ENCODE measurements at places on chromosomes 13 and 19.

- no peak for DNase-seq
Observed at GRCh38 chr13:98263841-98264240, 86.8 kb upstream of the RNF113B start.

DNA sequence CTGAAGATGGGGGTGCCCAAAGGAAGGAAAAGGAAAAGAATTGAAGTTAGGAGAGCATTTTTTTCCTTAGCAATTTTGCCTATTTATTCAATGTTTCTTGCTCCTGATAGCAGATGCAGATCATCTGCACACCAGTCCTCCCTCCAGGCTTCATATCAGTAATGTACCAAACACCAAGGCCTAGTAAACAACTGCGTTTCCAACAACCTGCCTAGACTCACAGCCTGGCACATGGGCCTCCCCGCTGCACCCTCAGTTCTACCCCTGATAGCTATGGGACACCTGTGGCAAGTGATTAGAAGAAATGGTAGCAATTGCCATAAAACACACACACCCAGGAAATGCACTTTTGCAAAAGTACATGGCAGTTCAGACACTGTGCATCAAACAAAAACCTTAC lies 30.4 kb upstream of the HMGB1 start:
- DNase-seq: no peak

DNA sequence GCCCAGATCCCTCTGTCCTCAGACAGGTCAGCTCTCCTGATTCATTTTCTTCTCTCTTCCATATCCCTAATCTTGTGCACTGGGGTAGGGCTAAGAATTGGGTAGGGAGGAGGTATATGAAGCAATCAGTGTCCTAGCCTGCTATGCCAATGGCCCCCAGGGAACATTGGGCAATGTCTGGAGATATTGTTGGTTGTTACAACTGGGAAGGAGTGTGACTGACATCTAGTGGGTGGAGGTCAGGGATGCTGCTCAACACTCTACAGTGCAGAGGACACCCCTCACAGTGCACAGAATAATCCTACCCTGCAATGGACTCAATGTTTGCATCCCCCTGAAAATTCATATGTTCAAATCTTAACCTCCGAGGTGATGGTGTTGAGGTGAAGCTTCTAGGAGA lies 57.5 kb downstream of the CPAMD8 start:
- no peak for DNase-seq

GRCh38 chr13:113906571-113906970 lies 42.7 kb upstream of the GAS6 start:
- no peak for DNase-seq

DNA sequence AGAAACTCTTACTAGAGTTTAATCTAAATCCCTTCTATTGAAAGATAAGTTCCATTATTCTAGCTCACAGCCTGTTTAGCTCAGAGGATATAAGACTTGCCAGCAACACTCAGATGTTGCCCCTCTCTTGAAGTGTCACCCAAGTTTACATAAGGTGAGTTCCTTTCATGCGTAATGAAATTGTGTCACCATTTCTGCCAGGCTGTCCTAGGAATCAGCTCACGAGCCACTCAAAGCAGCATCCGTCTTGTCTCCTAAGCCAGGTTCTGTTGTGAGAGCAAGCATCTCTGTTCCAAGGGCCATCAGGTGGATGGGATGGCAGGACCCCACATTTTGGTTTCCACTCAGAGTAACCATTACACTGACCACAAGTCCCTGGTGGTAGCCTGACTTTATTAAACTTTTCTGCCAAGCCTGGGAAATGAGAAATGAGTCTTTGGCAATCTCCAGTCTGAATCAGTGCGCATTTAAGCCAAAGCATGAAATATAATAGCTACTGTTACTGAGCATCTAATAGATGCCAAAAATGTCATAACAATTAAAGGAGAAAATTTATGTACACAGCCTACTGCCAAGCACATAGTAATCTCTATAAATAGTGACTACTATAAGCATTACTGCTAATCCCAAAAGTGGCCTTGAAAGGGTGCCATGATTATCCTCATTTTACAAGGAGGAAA lies 179.6 kb upstream of the MIR17HG start:
- DNase-seq: no peak

DNA sequence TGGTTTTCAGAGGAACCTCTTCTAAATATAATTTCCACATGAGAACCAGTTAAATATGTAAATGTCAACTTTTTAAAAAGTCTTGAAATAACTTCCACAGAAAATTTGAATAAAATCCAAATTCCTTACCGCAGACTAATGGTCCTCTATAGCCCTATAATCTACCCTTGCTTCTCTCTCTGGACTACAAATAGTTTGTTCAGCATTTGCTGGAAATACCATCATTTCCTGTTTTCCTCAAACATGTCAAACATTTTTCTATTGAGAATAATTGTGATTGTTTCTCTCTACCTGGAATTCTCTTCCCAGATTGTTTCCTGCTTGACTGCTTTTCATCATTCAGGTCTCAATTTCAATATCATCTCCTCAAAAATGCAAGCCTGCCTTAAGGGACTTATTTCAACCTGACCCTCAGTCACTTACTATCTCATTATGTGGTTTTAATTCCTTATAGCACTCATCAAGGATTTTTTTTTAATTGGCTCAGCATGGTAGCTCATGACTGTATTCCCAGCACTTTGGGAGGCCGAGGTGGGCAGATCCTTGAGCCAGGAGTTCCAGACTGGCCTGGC lies 898.9 kb upstream of the MIR17HG start:
- no peak for DNase-seq

- DNase-seq: no peak
Observed at GRCh38 chr19:33486936-33487811, 34.4 kb downstream of the PEPD start.

- DNase-seq: no peak
Observed at GRCh38 chr13:31772231-31772630, 32.9 kb downstream of the RXFP2 start.

- DNase-seq: no peak
Observed at GRCh38 chr13:97892717-97893116, 60.8 kb upstream of the IPO5 start.

GRCh38 chr13:40102854-40103253 lies 447.4 kb downstream of the COG6 start:
- DNase-seq: no peak

GRCh38 chr19:3125900-3126524 lies 9.8 kb upstream of the GNA15 start:
- peak; percentile 22 for DNase-seq

DNA sequence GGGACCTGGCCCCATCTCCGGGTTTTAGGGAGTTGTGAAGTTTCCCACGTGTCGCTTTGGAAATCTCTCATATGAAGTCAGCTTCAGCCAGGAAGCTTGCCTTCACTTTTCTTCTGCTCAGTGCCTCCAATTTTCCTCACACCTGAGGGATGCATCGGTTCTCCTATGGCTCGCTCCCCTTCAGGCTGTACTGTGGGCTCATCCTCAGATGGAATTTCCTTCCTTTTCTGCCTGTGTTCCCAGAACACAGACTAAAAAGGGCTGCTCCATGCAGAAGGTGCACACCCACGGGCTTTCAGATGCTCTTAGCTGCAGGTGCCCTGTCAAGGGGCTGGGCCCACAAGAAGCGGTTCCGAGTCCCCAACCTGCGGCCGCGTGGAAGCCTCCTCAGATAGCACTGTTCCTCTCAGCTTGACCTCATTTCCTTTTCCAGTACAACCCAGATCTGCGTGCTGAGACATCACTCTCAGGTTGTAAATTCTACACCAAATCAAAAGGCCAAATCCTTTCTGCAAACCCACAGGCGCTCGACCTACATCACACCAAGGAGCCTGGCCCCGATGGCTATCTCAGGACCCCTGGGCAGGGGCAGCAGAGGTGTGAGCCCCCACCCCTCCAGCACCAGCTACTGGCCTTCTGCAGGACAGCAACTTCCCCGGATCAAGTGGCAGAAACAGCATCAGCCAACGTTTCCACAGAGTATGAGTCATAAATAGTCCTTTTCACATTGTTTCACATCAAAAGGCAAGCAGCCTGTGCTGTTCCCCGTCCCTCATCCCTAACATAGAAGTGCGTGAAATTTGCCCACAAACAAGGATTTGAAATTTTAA lies 275.9 kb downstream of the ZNF536 start:
- no peak for DNase-seq
